Activated CD8-positive, alpha-beta memory T cell treated with anti-CD3 and anti-CD28 coated beads, Interleukin-2, amount 10 ng/mL, durations not matched to agents 7 days and 5 days (primary cell): ENCODE measurements at places on chromosomes 12 and 14. TPM values are rescaled to one million over a fixed set of nuclear protein-coding genes. Genes with fewer than 3 reads are reported as not detected.

The SRRM4 gene
- total RNA-seq, result not detected

DNA sequence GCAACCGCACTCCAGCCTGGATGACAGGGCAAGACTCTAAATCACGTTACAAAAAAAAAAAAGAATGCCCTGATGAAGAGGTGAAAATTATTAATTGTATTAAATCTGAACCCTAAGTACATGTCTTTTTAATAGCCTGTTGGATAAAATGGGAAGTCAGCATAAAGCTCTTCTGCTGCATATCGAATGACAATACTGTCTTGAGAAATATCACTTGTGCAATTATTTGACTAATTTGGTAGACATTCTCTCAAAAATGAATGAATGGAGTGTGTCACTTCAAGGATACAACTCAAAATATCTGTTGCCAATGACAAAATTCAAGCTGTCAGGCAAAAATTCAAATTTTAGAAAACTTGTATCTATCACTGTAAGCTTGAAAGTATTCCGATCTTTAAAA is 38.9 kb downstream of the DNAI7 start:
- DNase-seq, result no peak

DNA sequence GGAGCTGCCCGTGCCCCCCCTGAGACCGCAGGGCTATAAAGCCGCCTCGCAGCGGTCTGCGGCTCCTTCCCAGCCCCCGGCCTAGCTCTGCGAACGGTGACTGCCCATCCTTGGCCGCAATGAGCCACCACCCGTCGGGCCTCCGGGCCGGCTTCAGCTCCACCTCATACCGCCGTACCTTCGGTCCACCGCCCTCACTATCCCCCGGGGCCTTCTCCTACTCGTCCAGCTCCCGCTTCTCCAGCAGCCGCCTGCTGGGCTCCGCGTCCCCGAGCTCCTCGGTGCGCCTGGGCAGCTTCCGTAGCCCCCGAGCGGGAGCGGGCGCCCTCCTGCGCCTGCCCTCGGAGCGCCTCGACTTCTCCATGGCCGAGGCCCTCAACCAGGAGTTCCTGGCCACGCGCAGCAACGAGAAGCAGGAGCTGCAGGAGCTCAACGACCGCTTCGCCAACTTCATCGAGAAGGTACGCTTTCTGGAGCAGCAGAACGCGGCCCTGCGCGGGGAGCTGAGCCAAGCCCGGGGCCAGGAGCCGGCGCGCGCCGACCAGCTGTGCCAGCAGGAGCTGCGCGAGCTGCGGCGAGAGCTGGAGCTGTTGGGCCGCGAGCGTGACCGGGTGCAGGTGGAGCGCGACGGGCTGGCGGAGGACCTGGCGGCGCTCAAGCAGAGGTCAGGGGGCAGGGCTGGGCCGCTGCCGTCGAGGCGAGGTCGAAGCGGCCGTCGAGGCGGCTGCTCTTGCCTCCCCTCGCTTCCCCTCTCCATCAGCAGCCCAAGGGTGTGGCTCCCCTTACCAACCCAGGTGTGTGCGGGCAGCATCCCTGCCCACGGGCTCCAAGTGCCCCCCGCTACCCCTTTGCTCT is at the start of gene PRPH:
Gene PRPH, plus strand, starts transcription at position 66 of the 855 bp plus-strand sequence. Its CDS starts 54 bp downstream, at position 120.
- no peak for DNase-seq

- no peak for DNase-seq
These were observed 839.9 kb upstream of the MGAT4C start for GRCh38 chr12:87096082-87096585.

DNA sequence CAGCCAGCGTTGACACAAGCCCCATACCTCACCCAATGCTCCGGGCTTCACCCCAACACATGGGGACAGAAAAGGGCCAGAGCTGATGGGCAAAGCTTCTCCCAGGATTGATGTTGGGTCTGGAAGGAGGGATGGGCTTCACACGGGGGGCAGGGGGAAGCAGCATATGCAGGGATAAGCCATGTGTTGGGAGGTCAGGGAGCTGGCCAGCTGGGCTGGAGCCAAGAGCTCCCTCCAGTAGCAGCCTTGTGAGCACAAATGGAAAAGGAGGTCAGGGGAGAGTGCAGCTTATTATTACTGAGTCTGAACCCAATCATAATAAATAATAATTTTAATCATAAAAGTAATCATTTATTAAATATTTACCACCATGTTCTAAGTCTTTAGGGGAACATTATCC is 9.3 kb downstream of the PLEKHD1 start:
- no peak for DNase-seq

GRCh38 chr12:30822385-30823155 is 67.8 kb upstream of the CAPRIN2 start:
- peak; percentile 49 for DNase-seq

GRCh38 chr12:92529944-92530343 is 172.8 kb upstream of the PLEKHG7 start:
- DNase-seq, result no peak

The SIX6 gene
- not detected for total RNA-seq

DNA sequence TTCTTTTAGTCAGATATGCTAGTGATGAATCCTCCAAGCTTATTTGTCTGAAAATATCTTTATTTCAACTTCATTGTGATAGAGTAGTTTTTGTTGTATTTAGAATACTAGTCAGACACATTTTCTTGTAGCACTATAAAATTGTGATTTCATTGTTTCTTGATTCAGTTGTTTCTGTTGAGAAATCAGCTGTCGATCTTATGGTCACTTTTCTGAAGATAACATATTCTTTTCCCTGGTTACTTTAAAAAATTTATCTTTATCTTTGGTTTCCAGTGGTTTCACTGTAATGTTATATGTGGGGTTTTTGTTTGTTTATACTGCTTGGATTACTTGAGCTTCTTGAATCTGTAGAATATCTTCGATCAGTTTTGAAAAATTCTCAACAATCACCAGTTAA is 426.1 kb downstream of the SOX5 start:
- no peak for DNase-seq

The SAMD15 gene
- total RNA-seq, result 0.12 TPM

GRCh38 chr12:2288875-2289274 is 236.1 kb downstream of the CACNA1C start:
- DNase-seq, result no peak
